NCI-H1930 (cell line): ENCODE measurements at places on chromosomes 1 and 21.
A peak's percentile ranks its signal among the peaks of the same experiment; 100 is the strongest.

DNA sequence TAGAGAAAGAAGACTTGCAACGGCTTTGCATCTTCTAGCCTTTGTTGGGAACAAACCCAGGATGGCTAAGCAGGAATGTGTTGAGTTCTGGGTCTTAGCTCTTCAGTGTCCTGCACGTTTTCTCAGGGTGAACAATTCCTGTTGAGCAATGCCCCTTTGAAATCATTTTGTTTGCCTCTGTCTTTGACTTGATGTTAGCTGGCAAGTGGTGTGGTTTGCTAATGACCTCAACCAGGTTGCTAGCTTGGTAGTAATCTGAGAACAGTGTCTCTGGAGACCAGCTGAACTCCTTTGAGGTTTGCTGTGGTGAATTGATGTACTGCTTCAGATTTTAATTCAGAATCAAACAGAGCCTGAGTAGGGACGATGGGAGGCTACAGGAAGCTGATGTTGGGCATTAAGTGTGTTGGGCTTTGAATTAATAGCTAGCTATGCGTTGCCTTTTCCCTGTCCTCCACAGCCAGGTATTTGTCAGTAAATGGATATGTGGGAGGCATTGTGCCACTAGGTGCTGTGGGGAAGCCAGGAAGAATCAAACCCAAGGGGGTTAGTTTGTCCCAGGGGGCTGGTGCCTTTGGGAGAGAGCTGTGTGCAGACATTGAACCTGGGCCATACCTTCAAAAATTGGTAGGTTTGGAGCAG lies 23.3 kb upstream of the SRSF10 start:
- peak; percentile 17 for DNase-seq

DNA sequence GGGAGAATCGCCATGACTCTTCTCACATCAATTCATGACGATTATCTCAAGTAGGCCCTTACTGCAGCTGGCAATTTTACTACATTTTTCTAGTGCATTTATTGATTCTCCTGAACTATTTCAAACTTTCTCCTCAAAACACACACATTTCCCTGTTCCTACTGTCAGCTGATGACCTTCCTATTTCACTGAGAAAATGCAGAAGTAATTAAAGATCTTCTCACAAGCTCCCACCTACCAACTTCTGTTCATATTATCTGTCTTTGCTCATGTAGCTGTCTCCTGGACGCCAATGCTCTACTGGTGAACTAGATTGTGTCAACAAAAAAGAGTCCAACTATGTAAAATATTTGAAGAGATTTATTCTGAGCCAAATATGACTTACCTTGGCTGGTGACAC lies 36.4 kb upstream of the FASLG start:
- DNase-seq, result no peak

DNA sequence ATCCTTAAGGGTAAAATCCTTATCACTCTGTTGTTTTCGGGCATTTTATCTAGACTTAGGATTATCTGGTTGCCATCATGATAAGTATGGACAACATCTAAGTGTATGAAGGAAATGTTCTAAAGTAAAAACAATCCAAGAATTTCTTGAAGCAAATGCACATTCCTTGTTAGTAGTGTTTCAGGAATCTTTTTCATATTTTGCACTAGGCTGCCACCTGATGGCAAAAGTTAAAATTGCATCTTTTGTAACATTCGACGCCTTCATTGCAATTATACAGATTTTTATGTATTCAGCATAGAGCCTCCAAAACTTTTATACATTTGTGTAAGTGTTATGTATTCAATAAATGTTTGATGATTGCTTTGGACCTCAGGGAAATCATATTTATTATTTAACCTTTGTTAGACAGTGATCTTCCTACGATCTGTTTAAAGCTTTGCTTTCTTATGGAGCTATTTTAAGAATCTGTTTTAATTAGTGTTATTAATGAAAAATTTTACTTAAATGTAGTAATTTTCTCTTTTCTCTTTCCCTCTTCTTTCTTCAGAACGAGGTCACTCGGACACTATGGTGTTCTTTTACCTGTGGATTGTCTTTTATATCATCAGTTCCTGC lies 49.4 kb upstream of the KIAA1614 start:
- no peak for DNase-seq

DNA sequence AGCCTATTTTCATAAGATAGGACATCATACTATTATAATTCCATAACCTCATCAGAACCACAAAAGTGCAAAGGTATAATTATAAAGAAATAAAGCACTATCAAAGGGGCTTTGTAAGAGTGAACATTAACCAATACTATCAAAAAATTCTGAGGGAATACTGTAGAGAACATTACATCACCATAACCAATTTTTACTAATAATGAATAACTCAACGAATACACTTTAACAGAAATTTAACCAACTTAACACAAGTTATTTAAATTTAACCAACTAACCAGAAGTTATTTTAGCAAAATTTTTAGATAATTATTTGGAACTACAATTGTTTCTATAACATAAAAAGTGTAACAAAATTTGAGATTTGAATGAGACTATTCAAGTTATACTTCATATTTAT lies 34.8 kb downstream of the ZSWIM5 start:
- no peak for DNase-seq

GRCh38 chr1:206439205-206439604 lies 31.1 kb upstream of the IKBKE start:
- no peak for DNase-seq

DNA sequence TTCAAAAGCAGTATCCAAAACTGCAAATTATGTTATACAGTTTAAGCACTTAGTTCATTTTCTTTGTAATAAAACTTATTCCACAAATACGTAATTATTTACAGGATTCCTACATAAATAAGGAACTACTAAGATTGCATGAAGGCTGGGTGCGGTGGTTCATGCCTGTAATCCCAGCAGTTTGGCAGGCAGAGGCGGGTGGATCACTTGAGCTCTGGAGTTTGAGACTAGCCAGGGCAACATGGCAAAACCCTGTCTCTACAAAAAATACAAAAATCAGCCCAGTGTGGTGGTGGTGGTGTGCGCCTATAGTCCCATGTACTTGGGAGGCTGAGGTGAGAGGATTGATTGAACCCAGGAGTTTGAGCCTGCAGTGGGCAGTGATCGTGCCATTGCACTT lies 69.3 kb downstream of the POU2F1 start:
- DNase-seq, result no peak

- peak; percentile 52 for DNase-seq
These were observed 21.5 kb upstream of the LEFTY2 start for GRCh38 chr1:225962440-225962975.

DNA sequence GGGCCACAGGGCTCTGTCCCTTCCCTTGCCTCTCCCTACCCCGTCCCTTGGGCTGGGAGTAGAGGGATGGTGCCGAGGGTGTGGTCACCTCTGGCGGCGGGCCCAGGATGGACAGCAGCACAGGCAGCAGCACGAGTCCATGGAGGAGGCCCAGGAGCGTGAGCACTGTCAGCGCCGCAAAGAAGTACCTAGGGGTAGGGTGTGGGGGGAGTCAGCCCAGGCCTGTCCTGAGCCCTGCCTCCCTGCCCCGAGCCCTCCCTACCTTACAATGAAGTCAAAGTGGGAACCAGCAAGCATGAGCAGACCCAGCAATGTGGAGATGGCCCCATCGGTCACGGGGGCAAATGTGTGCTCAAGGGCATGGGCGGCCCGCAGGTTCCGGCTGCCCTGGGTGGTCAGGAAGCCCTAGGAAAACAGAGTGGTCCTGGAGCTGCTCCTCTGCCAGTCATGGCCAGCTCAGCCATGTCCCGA lies 14.7 kb downstream of the BTBD19 start:
- no peak for DNase-seq

DNA sequence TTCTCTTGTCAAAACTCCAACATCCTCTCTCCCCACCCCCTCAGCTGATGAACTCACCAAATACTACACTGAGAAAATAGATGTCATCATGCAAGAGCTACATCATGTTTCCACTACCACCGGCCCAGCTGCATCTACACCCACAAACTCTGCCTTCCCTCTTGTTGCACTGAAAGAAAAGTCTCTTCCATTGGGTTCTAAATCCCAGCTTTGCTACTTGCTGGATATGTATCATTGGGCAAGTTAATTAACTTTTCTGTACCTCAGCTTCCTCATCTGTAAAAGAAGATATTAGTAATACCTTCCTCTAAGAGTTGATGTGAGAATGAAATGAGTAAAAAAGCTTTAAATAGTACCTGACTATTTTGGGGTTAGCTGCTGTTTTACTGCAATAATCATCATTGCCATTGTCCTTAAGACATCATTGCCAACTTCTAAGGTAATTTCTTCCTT lies 108.6 kb downstream of the OLFML2B start:
- DNase-seq, result no peak

DNA sequence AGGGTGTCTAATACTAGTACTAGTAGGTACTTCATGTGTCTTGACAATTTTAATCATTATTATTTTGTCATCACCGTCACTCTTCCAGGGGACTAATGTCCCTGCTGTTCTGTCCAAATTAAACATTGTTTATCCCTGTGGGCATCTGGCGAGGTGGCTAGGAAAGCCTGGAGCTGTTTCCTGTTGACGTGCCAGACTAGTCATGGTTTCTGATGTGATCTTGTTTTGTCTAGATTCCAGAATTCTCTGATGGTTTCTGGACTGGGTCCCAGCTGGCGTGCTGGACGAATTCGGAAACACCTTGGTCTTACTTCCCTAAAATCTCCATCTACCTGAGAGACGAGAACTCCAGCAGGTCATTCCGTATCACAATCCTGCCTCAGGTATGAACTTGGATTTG lies 66.1 kb upstream of the FAM3B start:
- DNase-seq, result no peak

GRCh38 chr1:72535470-72535869 lies 253.1 kb upstream of the NEGR1 start:
- no peak for DNase-seq

DNA sequence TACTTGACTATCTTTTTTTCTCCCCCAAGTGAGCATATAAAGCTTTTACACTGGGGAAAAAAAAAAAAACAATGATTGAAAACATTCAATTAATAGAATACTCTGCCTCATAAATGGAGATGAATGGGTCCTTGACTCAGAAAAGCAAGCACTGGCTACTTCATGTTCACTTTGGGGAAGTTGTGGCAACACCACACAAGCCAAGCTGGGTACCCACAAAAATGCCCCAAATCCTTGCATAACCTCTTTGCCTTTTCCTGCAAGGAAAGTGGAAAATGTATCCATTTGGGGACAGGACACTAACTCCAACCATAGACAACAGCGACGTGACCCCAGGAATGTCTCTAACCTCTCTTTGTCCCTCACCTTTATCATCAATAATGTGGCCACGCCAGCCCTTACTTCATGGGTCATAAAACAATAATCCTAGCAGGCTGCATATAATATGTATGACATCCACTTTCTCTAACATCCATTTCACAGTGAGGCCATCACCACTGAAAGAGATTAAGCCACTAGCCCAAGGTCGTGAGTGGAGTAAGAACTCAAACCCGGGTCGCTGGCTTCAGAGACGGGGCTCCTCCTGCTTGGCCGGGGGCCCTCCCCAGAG lies 2.3 kb downstream of the ECE1 start:
- DNase-seq, result no peak

DNA sequence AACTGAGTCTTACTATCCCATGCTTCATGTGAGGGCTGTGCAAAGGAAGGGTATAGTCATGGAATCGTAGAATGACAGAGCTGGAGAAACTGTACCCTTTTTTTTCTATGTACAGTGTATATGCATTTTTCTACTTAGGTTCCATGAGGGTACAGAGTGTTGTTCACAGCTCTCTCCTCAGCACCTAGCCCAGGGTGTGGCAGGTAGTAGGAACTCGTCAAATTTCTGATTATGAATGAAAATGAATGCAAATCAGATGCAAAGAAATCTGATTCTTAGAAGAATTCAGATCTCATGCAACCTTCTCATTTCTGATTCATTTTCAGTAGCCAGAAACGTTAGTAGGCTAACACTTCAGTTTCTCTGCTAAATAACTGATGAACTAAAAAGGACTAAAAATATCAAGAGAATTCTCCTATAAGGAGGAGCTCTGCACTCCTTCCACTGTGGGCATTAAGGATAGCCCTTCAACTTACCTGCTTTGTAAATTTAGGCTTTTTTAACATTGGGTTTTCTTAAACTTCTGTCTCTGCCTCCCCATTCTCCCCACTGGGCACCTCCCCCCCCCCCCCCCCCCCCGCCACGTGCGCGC lies 18.0 kb upstream of the HHAT start:
- no peak for DNase-seq

DNA sequence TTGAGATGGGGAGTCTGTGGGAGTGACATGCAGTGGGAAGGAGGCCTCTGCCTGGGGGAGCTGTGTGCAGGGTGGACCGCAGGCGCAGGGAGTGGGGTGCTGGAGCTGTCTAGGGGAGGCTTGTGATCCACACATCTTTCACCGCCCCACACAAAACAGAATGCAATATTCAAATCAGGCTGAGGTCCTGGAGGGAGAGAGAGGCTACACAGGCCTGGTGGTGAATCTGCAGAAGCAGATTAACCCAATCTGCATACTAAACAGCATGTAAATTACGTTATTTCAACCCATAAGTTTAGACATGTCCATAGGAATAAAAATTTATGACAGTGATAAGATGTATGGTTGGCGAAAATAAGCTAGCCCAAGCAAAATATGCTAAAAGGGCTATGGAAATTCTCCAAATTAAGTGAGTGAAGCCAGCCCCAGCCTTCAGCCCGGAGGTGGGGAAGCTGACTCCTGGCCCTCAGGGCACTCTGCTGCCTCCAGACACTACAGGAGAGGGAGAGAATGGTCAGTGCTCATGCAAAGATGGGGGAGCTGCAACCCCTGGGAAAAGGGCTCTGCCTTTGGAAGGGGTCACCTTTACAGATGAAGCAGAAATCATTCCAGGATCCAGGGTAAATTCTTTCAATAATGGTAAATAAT lies 156.2 kb upstream of the CTTNBP2NL start:
- no peak for DNase-seq

GRCh38 chr1:99852648-99853047 lies 2.5 kb downstream of the AGL start:
- DNase-seq, result no peak
